Uterus (tissue), 4 donors: ENCODE measurements at places on chromosomes 5 and 9. TPM values are rescaled to one million over a fixed set of nuclear protein-coding genes. Genes with fewer than 3 reads are reported as not detected.

Gene SEC61B
- total RNA-seq: 36.6 TPM

DNA sequence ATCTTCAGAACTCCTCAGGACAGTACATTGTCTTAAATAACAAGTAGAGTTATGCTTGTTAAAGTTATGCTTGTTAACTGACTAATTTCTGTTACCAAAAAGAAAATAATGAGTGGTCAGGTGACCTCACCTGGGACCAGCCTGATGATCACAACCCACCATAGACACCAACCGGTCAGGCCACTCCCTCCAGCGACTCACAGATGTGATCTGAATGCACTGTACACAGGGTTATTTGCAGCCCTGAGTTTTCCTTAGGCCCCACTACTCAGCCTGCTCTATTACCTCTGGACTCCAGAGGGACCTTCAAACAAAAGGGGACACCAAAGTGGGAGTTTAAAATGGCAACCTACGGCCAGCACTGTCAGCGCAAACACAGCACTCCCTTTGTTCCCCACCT lies 55.3 kb downstream of the ARSB start:
- no peaks in the 10 kb centered on the region for H3K4me1 ChIP-seq
- H3K27ac ChIP-seq: no peak overlapping the region
- H3K36me3 ChIP-seq: no peaks in the 10 kb centered on the region
- no peak for DNase-seq
- H3K27me3 ChIP-seq: no peaks in the 10 kb centered on the region
- no peak overlapping the region for H3K4me3 ChIP-seq

GRCh38 chr9:5004481-5004880 lies 19.4 kb downstream of the JAK2 start:
- H3K4me3 ChIP-seq: no peak overlapping the region
- no peak overlapping the region for H3K27ac ChIP-seq
- no peaks in the 10 kb centered on the region for H3K27me3 ChIP-seq
- H3K4me1 ChIP-seq: no peaks in the 10 kb centered on the region
- no peaks in the 10 kb centered on the region for H3K36me3 ChIP-seq

GRCh38 chr9:134913041-134913712 lies 4.5 kb downstream of the FCN1 start:
- H3K4me1 ChIP-seq: no peaks in the 10 kb centered on the region
- no peak overlapping the region for H3K27ac ChIP-seq
- no peak for DNase-seq
- H3K36me3 ChIP-seq: no peaks in the 10 kb centered on the region
- H3K4me3 ChIP-seq: no peak overlapping the region

DNA sequence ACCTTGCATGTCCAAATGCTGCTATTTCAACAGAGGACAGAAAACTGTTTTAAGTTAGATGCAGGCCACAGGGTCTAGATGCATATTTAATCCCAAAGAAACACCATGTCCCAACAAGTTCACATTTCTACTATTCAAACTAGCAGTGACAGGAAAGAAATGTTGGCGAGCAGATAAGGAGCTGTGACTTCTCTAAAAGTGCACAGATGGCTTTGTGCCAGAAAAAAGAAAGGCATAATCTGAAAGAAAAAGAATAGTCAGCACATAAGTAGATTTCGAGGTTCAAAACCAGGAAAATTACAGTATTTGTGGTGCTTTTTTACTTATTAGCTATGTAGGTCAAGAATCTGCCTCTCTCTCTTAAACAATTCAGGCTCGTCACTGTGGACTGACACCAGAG lies 178.3 kb downstream of the DNAH5 start:
- H3K27me3 ChIP-seq: no peaks in the 10 kb centered on the region
- no peaks in the 10 kb centered on the region for H3K4me1 ChIP-seq
- DNase-seq: no peak
- no peak overlapping the region for H3K4me3 ChIP-seq
- H3K27ac ChIP-seq: no peak overlapping the region
- no peaks in the 10 kb centered on the region for H3K36me3 ChIP-seq

- no peaks in the 10 kb centered on the region for H3K27me3 ChIP-seq
- no peak for DNase-seq
- H3K36me3 ChIP-seq: no peaks in the 10 kb centered on the region
Observed at GRCh38 chr5:8831251-8831650, 714.6 kb downstream of the SEMA5A start.
